ENCODE measurements at places on chromosomes 7 and 10.

DNA sequence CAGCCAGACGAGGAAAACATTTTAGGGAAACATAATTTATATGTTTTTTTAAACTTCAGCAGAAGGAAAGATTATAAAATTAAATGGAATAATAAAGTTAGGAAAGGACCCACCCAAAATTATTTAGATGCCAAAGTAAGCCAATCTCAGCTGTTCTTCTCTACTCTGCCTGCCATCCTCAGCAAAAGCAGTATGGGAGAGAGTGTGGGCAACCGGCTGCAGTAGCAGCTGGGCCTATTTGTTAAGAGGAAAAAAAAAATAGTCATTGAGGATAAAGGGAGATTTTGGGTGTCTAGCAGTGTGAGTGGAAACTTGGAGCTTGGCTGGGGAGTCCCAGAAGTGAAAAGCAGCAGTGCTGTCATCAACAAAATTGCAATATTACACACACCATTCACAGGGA lies 15.4 kb downstream of the SEMA3E start:
- DNase-seq, result no peak

DNA sequence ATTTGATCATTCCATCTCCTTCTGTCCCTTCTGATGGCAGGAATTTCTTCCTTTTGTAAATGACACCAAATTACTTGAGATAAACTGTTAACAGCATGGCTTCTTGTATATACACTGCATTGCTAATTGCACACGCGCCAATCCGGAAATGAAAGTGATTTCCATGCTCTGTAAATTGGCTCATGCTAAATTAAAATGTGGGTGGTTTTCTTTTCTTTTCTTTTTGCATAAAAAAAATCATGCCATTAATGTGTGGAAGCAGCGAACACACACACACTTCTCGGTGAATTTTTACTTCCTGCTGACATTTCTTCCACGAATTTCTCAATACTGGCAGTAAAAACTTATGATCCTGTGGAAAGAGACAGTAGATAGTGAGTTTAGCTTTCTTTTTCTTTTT lies 123.1 kb upstream of the CCDC6 start:
- no peak for DNase-seq

DNA sequence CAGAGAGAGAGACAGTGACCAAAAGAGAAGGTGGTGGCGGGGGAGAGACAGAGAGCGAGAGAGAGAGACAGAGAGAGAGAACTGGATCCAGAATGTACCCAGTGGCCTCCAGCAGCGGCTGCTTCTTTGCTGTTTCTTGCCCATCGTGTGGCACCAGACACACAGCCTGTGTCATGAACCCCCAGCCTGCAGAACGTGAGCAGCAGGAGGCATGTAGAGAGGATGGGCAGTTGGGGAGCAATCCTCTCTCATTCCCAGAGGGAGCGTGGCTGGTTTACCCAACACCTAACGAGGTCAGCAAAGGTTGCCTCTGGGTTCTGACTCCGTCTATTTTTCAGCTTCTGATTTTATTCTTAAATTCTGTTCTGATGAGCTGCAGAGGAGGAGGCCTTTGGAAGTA lies 168.1 kb downstream of the ADARB2 start:
- DNase-seq, result no peak

DNA sequence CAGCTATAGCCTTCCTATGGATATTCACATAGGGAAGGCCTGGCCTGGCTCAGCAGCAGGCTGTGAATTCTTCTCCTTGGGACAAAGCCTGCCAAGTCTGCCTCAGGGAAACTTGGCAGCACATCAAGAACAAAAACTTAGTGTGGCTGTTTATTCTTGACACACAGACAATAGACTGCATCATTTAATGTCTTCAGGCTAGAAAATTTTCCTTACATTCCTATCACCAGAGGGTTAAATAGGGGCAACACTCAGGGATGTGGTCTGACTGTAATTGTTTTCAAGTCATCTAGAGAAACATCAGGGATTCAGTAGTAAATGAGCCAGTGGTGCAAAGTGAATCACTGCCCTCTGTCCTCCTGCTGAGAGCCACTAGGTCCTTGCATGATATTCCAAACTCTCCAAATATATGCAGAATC lies 137.3 kb downstream of the SEMA3C start:
- peak; percentile 17 for DNase-seq

GRCh38 chr7:29350351-29350750 lies 155.8 kb downstream of the CHN2 start:
- DNase-seq, result no peak

DNA sequence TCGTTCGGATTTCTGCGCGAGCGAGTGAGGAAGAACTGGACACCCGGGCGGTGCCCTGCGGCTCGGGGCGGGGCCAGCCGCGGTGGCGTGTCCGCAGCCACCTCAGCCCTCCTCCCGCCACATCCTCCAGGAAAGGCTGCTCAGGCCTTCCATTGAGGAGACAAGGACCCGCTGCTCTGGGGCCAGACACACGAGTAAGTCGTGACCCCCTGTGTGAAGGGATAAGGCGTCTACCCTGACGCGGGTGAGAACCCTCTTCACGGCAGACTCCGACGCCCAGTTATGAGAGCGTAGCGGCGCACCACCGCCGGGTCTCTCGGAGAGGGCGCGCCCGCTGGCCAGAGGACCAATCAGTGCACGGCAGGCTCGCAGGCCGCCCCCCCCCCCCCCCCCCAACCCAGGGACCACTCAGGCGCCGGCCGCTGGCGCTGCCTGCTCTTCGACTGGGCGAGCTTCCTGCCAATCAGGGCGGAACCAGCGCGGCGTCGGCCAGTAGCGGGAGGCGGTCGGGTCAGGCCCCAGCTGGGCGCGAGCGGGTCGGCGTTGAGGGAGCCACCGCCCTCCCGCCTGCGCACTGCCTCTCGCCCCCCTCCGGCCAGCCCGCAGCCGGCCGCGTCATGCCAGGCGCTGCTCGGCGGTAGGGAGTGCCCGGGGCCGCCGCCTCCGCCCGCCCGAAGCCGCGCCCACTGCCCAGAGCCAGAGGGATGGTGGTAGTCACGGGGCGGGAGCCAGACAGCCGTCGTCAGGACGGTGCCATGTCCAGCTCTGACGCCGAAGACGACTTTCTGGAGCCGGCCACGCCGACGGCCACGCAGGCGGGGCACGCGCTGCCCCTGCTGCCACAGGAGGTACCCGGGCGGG lies at the start of gene KCTD7:
Gene KCTD7 (plus strand): TSS at position 521 of the 861 bp plus-strand sequence. CDS start 184 bp downstream, at position 705.
- peak; percentile 98 for DNase-seq

GRCh38 chr7:94414481-94414880 lies 19.8 kb downstream of the COL1A2 start:
- DNase-seq, result no peak

DNA sequence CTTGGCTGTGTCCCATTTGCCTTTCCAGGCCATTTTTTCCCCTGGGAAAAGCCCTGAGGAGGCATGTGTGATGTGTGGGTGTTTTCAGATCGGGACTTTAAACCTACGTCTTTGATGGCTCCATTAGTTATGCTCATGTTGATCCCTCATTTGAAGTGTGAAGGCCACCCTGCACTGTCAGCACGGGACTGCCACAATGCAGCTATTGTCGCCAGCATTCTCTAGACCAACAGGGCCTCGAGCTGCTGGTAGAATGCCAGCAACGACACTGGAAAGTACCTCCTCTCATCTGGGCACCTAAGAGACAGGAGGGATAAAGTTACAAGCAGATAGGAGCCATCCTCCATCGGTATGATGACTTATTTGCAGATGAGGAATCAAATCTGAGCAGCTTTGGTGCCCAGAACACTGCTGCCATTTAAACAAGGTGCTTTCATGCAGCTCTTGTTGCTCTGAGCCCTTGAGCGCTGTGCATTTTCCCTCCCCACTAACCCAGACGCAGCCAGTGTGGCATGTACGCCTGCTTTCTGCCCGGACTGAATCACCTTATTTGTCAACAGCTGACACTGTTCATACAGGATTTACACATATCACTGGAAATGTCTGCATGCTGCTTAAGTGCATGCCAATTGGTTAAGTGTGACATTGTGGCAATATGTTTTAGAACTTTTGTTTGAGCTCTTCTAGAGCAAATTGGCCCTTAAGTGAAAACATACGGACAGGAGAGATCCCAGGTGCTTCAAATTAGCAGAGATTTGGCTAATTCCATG lies 175.0 kb upstream of the PITRM1 start:
- DNase-seq, result peak; percentile 69

DNA sequence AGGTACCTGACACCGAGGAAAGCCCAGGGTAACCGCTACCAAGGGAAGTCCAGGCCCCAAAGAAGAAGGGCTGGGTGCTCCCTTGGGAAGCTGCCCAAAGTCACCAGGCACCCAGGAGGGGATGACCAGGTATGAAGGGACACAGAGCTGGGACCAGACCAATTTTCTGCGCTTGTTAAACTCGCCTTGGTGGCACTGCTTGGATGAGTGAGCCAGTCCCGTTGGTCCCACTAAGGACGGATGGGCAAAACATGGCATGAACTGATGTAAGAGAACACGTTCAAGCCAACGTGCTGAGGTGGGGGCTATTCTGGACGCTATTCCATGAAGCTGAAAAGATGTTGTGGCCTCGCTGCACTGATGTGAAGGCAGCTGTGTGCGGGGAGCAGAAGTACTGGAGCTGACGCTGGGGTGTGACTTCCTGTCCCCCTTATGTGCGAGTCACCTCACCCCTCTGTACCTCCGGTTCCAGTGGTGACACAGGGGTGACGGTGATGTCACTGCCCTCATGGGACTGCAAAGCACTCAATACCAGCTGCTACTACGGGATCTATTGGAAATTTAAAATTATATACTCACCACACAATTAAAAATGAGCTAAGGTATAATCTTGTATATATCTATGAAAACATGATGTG lies 73.6 kb downstream of the COBL start:
- DNase-seq, result no peak

- no peak for DNase-seq
Observed at GRCh38 chr7:141217938-141218337, 144.1 kb downstream of the TMEM178B start.

- DNase-seq, result no peak
Observed at GRCh38 chr10:43691485-43691884, 42.8 kb upstream of the ZNF32 start.

GRCh38 chr7:151889406-151890354 lies 12.8 kb upstream of the PRKAG2 start:
- DNase-seq, result no peak

DNA sequence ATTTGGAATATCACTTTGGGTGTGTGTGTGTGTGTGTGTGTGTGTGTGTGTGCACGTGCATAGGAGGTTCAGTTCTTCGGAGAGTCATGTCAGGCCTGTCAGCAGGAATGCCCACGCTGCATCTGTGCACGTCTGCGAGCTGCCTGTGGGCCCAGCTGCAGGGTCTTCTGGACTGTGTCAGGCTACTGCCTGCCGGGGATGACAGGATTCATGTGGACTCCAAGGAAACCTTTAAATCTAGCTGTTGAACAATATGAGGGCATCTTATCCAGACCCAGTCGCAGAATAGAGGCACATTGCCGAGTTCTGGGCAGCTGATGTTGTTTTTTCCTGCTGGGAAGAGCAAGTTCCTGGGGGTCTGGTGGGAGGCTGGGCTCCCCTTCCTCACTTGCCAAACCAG lies 19.0 kb downstream of the AQP1 start:
- DNase-seq, result peak; percentile 22

DNA sequence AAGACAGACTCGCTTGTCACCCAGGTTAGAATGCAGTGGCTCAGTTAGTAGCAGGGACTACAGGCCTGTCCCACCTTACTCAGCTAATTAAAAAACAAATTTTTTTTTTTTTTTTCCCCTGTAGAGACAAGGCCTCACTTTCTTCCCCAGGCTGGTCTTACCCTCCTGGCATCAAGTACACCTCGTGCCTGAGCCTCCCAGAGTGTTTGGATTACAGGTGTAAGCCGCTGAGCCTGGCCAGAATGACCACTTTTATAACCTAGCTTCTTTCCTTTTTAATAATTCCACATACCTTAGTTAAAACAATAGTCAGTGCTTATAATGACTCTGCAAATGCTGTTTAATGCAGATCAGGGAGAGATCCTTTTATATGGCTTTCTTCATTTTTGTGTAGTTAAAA lies 31.3 kb downstream of the RSBN1L start:
- DNase-seq, result no peak

DNA sequence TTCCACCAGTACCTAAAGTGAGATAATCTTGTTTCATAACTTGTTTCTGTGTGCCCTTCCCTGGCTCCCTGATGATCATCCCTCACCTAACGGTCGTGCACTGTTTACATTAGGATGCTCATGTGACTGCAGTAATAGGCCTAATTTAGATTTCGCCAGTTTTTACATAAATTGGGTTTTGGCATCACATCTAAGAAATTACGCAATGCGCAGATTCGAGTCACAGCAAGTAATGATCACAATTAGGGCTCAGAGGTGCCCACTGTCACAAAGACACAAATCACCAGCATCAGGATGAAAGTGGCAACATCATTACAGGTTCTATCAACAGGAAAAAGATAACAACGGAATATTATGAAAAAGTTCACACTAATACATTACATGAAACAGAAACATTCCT lies 94.7 kb downstream of the LARP4B start:
- no peak for DNase-seq

DNA sequence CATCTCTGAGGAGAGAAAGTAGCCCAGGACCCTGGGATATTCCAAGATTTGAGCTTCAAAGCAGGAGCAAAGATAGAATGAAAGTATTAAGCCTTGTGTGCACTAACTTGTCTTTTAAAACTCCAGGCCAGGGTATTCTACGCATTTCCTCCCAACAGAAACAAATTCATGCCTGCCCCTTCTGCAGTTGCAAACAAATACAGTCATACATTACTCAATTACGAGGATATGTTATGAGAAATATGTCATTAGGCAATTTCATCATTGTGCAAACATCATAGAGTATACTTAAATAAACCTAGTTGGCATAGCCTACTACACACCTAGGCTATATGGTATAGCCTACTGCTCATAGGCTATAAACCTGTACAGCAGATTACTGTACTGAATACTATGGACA lies 154.5 kb upstream of the KIAA1217 start:
- DNase-seq, result no peak

DNA sequence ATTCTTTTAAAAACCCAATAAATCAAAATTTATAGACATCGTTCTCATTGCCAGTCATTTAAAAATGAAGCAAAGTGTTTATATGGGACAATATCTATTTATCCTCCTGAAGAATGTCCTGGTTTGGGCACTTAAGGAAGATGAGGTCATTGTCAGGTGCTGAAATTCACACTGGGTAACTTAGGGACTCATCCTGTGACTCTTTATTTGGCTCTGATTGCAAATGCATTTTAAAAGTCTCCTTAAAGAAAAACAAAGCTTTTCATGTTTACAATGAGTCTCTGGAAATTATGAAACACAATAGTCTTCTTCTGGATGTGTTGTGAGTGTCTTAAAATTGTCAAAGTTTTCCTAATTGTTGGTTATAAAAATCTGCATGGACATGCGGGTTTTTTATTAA lies 69.5 kb upstream of the GPR158 start:
- DNase-seq, result no peak

DNA sequence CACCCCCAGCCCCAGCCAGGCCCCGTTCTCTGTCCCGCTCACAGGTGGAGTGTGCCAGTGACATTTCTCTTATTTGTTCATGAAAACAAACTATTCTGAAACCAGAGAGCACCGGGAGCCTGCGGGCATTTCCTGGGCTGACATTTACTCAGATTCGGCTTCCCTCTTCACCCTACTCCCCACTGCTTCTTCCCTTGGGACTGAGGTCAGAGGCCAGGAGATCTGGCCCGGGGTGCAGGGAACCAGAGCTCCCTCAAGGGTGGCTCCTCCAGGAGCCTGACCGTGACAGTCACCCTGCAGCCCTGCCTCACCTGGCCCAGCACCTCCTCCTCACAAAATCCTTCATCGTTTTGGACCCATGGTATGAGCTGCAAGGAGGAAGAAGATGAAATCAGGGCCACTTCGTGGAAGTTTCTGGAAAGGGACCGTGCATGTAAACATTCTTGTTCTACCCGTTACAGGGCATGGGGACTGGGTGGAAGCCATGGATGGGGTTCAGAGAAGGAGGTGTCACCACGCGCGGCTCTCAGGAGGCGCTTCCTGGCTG lies 12.2 kb downstream of the BHLHA15 start:
- no peak for DNase-seq

Data from body of pancreas (tissue), 4 donors.